Fibroblast of skin of abdomen (primary cell): ENCODE measurements at places on chromosomes 2 and 18.

DNA sequence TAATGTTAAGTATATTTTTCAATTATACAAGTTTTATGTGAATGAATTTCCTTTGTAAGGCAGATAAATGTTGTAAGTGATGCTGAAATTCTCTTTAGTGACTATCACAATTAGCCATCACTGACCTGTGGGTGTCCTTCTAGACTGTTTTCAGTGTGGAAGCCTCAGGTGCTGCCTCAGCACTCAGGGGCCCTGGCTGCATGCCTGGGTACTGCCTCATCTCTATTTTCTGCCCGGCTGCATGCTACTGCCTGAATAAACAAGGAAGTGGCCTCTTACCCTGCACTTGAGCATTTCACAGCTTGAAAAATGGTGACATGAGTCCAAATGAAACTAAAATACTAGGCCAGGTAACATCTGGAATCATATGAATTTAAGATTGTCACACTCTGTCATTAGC, 787.6 kb upstream of the SALL3 start:
- no peak for DNase-seq

DNA sequence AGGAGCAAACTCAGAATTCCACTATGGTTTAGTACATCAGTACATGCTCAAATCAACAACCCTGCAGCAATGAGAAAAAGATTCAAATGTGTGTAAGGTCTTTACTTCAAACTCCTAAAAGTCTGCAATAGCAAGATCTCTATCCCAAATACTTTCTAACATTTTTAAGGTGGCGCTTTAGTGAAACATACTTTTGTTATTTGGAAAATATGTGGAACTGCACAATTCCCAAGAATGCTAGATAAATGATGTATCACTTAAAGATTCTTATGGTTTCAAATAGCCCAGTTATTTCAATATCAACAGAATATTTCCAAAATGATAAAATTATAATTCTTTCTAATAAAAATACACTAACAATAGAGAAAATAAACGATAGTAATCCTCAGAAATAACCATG, 227.6 kb upstream of the SMAD7 start:
- peak; percentile 19 for DNase-seq

GRCh38 chr2:40251137-40251536, 200.8 kb downstream of the SLC8A1 start:
- DNase-seq, result no peak

- no peak for DNase-seq
These were observed 960.1 kb downstream of the CPS1 start for GRCh38 chr2:211516537-211516936.

DNA sequence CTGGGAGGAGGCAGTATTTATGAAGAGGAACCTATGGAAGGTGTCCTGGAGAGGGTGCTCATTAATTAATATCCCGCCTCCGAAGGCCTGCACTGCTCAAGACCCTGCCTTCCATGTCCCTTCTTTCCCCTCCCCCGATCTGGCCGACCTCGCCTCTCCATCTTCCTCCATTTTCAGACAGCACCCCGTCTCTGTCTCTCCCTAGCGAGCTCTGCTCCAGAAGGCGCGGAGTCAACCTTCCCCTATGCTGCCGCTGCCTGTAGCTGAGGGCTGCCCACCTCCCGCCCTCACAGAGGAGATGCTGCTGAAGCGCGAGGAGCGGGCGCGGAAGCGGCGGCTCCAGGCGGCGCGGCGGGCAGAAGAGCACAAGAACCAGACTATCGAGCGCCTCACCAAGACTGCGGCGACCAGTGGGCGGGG, 1.1 kb upstream of the WBP1 start:
- DNase-seq, result no peak

GRCh38 chr2:30633039-30633438, 174.2 kb downstream of the CAPN13 start:
- DNase-seq, result no peak

GRCh38 chr2:219973136-219973535, 345.7 kb downstream of the SLC4A3 start:
- DNase-seq, result no peak

DNA sequence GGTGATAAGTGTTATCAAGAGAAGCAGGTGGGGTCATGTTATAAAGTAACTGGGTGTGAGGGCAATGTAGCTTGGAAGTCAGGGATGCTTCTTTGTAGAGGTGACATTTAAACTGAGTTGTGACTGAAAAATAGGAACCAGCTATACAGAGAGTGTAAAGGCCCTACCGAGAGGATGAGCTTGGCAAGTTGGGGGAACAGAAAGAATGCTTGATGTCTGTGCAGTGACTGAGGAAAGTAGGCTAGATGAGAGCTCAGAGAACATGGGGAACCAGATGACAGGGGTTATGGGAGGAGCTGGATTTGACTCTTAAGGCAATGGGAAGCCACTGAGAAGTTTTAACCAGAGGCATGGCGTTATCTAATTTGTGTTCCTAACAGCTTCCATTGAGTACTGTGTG, 115.3 kb downstream of the DOCK10 start:
- no peak for DNase-seq

DNA sequence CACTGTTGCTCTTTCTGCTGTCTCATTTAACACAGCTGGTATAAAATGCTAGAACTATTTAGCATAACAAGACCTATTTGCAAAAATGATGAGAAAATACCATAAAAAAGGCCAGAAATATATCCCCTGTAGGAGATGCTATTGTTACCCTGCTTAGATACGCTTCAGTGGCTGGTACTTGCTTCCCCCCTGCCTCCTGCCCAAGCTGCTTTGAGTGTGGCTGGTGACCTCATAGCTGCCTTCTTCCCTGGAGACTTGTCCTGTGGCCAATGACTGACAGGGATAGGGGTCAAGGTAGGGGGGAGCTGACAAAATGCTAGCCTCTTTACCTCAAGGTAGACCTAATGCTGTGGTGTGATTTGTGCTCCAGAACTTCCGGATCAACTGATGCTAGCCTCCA, 150.2 kb upstream of the ZEB2 start:
- no peak for DNase-seq

- peak; percentile 52 for DNase-seq
These were observed 25.6 kb upstream of the PRLH start for GRCh38 chr2:237540823-237541222.

DNA sequence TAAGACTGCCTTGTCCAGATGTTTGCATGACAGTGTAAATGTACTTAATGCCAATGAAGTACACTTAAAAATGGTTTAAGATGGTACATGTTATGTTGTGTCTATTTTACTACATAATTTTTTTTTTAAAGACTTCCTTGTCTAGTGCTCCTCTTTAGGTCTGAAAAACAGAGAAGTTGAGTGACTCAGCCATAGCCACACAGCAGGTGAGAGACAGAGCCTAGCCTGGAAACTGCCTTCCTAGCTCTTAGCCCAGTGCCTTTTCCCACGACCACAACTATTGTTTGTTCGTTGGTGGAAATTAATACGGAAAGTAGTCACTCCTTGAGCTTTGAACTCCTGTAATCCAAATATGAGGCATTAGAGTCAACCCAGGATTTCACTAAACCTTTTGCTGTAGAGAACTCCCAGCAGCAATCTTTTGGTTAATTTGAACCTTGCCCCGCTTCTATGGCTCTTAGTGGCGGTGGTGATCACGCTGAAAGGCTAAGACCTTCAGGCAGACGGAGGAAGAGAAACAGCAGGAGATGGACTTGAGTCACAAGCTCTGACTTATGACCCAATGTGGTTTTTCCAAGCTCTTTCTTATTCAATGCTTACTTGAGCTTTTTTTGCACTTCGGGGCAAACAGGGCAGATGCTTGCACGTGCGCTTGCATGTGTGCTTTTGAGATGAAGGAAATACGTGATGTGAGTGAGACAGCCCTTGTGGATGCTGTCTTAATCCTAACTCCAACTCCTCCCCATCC, 21.2 kb downstream of the TRIB2 start:
- no peak for DNase-seq

DNA sequence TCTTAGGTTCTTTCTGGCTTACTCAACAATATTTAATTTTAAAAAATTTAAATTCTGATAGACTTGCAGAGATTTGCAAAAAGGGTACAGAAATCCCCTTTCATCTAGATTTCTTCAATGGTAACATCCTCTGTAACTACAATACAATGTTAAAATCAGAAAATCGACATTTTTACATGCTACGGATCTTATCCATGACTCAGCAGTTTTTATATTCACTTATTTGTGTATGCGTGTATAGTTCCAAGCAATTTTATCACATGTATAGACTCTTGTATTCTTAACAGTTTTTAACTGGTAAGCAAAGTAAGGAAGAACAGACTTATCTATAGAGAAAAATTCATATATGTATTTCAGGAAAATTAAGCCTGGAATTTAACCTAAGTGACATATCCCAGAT, 256.1 kb upstream of the MEX3C start:
- no peak for DNase-seq

- DNase-seq, result no peak
These were observed 55.8 kb downstream of the TTC32 start for GRCh38 chr2:19846030-19846429.

DNA sequence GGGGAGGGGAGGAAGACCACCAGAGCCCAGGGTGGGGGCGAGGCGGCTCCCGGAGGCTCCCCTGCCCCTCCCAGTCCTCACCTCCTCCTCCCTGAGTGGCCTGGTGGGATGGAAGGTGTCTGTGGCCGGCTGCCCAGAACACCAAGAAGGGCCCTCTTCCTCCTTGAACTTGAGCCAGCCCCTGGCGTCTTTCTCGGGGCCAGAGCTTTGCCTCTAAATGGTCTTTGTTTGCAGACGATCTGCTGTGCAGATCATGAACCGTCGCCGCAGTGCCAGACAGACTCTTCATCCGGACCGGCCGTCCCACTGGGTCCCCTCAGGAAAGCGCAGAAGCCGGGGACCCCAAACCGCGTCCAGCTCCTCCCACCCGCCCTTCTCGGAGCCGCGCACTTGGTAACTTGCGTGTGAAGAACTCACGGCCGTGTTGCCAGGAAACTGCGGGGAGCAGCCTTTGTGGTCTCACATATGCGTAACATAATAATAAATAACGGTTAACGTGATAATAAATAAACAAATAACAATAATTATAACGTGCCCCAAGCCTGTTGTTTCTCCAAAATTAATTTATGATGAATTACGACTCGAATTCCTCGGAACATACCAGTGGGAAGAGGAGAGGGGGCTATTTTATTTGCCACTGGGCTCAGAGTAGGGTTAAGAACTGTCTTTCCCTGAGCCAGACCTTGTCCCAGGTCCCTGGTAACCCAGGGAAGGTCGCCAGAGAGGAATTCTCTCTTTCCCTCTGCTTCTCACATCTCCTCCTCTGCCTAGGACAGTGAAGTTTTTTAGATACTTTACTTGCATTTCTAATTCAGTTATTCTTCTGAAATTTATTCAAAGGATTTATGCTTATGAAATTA, 41.0 kb downstream of the PTGR3 start:
- no peak for DNase-seq

DNA sequence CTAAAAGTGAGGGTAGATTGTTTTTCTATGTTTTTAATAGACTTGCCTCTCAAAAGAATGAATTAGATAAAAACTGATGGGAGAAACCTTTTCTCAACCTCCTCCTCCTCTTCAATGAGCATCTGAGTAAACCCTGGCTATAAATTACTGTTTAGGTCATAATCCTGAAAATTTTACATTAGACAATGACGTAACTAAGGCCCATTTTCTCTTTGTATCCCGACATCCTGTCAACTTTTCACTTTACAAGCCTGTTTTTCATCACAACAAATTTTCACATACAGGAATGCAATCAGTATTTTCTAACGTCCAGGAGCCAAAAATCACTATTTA, 1.3 kb downstream of the SPIRE1 start:
- peak; percentile 33 for DNase-seq

- DNase-seq, result no peak
These were observed 18.2 kb downstream of the SLC8A1 start for GRCh38 chr2:40433736-40434135.

- DNase-seq, result no peak
These were observed 106.1 kb upstream of the SP3 start for GRCh38 chr2:174071321-174071720.

- DNase-seq, result no peak
These were observed 215.2 kb upstream of the CRIM1 start for GRCh38 chr2:36140391-36140790.

GRCh38 chr2:216740557-216741222, 45.3 kb upstream of the IGFBP5 start:
- no peak for DNase-seq

- no peak for DNase-seq
These were observed 17.6 kb downstream of the EMX1 start for GRCh38 chr2:72934683-72935610.

- DNase-seq, result no peak
These were observed 143.9 kb downstream of the NCK2 start for GRCh38 chr2:105888625-105889024.

DNA sequence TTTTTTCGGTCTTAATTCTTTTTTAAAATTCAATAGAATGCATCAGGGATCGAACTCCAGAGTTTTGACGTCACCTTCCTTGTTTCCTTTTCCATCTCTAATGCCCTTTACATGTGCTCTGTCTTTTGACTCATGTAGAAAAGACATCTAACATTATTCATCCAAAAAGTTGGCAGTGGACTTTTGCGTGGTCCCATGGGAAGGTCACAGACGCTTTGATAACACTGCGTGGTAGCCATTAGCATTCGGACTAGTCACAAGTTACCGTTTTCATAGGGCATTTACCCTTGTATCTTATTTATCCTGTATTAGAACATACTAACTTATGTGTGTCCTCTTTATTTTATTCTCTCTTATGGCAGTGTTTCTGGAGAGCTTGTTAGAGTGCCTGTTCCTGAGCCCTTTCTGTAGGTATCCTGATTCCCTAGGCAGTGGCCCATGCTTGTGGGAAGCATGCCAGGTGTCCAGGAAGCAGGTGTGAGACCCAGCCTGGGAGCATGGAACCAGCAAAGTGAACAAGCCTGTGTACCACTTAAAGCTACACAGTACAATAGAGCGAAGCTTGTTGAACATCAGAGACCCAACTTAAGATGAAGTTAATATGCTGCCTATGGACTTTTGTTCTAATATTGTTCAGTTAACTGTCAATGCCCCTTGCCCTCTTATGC, 73.6 kb upstream of the RBM44 start:
- DNase-seq, result no peak

DNA sequence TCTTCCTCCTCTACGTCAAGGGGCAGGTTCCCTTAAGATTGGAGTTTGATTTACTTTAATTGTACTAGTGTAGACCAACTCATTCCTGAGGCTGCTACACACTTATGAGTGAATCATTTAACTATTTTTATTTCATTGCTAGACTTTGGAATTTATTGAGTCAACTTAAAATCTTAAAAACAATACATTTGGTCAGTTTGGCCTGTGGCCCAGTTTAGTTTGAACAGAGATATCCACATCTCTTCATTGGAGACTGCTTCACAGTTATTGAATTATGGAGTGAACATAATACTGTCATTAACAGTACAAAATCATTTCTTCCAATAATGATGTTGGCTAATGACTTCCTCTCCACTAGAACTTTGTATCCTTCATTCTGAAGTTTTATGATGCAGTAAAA, 34.5 kb upstream of the STPG4 start:
- DNase-seq, result peak; percentile 96
